HCT116 (cell line): ENCODE measurements at places on chromosomes 12 and 14.

- DNase-seq, result no peak
Observed at GRCh38 chr12:85820101-85820500, 16.1 kb downstream of the RASSF9 start.

- no peak for DNase-seq
Observed at GRCh38 chr14:87261621-87262020, 731.4 kb downstream of the GALC start.

DNA sequence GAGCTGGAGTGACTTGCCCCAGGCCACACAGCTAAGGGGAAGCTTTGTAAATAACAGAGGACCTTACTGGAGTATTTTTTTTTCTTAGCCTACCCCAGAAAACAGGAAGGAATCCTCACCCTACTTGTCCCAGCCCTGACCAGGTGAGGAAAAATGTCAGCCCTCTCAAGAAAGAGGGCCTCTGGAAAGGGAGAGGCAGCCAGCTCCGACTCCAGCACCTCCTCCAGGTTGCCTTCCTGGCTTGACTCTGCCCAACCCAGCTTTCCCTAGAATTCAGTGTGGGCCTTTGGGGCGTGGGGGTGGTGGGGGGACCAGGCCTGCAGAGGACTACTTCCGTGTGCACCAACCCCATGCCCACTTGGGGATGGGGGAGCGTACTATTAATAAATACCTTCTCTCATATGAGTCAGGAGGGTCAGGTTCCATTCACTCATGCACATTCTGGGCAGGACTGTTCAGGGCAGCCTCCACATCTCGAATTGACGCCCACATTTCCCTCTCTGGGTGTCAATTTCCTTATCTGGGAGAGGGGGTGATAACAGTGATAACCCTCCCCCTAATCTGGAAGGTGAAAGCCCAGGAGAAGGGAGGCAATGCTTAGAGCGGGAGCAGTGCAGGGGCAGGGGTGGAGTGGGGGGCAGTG, 5.2 kb downstream of the RHOF start:
- DNase-seq, result no peak

DNA sequence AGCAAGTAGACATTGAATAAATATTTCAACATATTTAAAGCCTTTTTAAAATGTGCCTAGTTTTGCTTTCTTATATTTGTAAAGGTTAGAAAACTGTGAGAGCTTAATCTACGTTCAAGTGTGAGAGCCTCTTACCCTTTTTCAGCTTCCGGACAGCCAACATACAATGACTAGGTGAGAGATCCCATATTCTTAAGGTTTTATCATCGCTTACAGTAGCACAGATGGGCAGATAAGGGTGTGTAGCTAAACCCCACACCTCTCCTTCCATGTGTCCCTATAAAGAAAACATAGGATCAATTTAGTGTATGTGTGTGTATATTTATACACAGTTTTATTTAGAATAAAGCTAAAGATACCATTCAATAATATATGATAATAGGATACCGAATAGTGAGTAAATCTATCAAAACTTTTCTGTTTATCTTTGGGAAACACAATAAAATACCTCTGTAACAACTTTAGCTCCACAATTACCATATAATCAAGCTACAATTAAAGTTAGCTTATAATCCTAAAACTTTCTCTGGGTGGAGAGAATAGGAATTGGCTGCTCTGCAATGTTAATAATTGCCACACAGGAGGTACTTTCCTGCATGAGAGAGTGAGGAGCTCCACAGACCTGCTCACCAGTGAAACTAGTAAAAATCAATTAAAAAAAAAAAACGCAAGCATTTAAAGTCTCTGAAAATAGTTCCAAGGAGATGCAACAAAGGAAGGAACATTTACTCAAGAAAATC, 110.8 kb downstream of the EML5 start:
- no peak for DNase-seq

GRCh38 chr14:53942970-53943750, 13.5 kb downstream of the BMP4 start:
- DNase-seq, result no peak

DNA sequence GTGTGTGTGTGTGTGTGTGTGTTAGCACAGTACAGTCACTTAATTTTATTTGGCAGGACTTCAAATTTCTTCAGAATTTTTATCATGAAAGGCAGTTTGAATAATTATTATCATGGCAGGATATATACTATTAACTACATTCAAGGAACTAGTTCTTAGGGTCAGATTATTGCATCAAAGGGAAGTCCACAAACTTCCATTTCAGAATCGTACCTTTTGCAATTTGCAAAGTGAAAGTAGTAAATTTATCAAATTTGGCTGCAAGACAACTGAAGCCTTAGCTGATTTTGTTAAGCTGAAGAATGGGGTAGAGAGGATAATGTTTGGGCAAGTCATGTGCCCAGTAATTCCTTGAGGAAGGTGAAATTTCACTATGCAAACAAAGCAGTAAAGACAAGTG, 68.2 kb downstream of the PLEKHG7 start:
- DNase-seq, result no peak

DNA sequence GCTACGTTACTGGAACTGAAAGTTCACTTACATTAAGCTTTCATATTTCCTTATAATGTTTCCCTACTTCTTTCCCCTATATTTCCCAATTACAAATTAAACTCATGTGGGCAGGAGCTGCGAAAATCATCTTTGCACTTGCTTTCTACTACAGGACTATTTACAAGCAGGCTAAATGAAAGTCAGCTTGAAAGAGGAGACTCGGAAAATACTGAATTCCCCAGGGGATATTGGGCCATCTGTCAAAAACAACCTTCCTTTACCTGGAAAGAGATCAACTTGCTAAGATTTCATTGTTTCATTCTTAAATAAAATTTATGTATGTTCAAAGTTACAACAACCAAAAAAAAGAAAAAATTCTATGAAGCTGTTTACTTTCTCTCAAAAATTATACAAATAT, 92.8 kb upstream of the BBS10 start:
- DNase-seq, result no peak

DNA sequence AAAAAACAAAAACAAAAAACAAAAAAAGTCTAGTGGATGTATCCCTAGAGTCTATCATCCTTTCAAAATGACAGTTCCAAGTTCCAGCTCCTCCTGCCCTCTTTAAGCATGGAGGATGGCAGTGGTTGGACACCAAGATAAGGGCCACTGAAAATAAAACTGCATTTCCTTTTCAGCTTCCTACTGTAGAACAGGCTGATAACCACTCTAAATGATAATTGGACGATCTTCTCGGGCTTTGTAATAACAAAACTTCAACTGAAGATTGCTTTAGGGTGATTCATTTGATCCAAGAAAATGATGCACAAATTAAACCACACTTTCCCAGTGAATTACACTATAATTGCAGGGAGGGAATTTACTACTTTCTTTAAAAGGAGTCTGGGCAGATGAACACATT, 42.2 kb upstream of the CRACR2A start:
- no peak for DNase-seq

- DNase-seq, result no peak
Observed at GRCh38 chr12:96143827-96144565, 50.2 kb upstream of the ELK3 start.

- DNase-seq, result peak; percentile 54
Observed at GRCh38 chr12:96578526-96579125, 89.2 kb downstream of the CFAP54 start.

DNA sequence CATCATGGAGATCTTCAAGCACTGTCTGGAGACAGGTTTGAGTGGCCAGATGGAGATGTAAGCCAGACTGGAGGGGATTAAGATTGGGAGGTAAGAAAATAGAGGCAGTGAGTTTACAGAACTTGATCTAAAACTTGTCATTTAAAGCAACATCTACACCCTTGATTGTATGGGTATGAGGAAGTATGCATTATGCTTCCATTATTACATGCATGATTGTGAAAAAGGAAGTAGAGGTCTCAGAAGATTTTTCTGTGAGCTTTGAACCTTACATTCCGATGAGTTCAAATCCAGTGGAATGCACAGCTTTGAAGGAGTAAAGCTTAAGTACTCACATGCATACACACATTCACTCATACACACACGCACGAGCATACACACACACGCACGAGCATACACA, 550.8 kb downstream of the MED13L start:
- DNase-seq, result no peak

GRCh38 chr12:62599854-62600437, 133.3 kb downstream of the MON2 start:
- no peak for DNase-seq

DNA sequence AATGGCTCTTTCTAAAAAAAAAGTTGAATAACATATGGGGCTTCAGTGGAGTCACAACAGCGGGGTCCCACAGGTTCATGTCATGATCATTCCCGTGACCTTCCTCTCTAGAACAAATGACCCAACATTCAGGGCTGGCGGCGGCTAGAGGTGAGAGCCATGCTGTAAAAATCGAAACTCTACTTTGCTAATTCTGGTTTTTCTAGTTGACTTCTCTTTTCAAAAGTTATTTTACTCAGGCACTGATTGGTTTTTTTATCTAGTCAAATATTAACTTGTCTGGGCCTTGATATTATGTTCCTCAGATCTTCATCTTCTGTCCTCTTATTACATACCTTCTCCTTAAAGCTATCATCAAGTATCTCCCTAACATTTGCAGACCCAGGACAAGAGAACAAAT, 402.9 kb upstream of the SOX5 start:
- no peak for DNase-seq

DNA sequence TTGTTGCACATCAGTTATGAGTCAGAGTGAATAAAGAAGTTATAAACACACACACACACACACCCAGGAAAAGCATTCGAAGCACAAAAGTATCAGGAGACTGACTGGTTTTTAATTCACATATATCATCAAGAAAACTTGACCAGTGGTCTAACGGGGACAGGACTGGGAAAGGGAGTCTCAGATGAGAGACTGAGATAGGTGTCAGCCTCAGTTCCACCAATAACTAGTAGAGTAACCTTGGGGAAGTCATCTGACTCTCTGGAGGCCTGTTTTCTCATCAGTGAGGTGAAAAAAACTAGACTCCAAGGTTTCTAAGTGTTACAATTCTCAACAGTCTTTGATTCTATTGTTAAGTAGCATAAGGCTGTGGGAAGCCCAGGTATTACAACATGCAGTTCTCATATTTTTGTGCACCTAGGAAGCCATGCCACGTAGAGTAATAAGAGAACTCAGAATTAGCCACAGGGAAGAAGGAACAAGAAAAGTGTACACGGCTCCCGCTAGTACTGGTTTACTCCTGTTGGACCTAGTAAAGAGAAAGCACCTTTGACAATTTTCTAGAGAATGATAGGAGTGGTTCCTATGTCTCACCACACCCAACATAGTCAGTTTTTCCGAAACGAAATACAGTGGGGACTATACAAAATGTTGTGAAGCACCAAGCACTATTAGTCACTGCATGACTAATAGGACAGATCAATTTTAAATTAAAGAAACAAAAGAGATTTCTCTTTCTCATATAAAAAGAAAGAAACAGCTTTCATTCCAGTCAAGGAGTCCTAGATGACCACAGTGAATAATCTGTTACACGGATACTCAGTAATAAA, 5.0 kb downstream of the PPTC7 start:
- peak; percentile 97 for DNase-seq

DNA sequence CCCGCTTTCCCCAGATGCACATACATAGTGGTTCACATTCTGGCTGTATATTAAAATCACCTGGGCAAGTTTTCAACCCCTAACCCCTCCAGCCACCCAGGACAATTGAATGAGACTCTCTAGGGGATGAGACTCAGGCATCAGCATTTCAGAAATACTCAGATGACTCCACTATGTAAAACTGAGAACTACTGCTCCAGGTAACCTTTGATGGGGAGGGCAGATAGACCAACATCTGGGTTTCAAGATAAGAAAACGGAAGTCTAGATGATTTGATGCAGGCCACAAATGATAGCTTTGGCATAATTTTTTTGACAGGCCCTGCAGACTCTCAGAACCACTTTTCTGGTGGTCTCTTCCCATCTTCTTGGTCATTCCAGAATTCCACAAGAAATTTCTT, 341.1 kb downstream of the EMP1 start:
- DNase-seq, result no peak

DNA sequence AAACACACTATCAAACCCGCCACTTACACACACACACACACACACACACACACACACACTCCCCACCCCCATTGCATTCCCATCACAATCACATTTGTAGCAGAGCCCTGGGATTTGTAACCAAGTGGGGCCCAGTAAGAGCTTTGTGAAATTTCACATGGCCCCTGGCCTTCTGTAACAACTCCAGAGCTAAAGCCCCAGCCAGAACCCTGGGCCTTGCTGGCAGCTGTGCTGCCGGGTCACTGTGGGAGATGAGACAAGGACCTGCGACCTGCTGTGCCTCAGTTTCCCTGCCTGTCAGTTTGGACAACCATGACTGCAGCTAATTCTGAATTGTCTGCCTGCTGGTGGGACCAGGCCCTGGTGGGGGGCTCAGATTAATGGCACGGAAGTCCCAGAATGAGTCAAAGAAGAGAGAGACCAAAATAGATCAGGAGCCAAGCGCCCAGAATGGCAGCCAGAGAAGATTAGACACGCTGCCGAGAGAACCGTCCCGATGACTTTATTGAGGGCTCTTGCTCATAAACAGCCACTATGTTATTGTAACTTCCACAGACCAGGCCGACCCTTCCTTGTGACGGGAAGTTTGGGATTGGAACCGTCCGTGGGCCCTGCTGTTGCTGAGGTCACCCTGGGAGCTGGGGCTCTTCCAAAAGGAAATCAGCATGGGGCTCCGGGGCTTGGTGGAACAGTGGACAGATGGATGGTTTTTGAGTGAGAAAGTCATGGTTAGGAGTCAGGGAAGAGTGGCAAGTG, 123.1 kb downstream of the ZFP36L1 start:
- no peak for DNase-seq
